Cortex of kidney (tissue), 1 donor: ENCODE measurements at places on chromosomes 16 and 17.

GRCh38 chr17:15236281-15237105, 28.6 kb downstream of the PMP22 start:
- no peak for DNase-seq

DNA sequence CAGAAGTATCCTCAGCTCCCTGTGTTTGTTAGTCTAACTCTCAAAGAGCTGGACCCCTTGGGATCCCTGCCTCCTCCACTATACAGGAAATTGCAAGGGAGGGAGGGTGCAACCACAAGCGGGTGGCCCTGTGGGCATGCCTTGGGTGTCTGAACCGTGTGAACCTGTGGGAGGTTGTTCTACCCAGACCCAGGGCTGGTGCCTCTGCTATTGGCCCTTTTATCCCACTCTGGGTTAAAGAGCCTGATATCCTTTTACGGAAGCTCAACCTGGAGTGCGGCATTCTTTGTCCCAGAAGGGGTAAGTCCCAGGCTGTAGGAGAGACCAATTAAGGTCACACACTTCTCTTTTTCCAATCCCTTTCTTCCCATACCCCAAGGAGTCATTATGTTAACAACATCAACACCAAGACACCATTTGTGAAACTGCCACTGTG, 53.4 kb downstream of the ARSG start:
- DNase-seq, result no peak

GRCh38 chr16:51557670-51558069, 406.6 kb upstream of the SALL1 start:
- DNase-seq, result no peak

DNA sequence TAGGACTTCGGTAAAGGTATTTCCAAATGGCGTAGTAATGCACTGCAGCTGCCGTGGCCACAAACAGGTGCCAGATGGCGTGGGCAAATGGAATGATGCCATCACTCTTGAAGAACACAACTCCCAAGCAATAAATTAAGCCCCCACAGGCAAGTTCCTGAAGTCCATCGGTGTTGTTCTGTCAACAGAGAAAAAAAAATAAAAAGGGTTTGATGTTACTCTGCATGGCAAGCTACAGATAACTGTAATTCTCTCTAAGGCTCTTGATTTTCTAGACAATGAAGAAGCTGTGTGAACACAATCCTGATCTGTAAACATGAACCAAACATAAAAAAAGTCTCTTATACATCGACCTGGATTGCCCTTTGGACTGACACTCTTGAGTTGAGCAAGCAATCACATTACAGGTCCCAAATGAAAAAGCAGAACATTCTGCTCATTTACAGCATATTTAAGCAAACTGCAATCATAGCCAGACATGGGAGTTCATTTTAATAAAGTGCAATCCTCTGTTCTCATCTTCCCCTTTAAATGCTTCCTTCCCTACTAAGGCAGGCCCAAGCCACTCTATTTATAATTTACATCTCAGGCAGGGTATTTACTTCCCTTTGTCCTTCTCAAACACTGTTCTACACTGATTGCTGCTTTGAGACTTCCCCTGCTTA, 27.1 kb downstream of the MMD start:
- DNase-seq, result no peak

DNA sequence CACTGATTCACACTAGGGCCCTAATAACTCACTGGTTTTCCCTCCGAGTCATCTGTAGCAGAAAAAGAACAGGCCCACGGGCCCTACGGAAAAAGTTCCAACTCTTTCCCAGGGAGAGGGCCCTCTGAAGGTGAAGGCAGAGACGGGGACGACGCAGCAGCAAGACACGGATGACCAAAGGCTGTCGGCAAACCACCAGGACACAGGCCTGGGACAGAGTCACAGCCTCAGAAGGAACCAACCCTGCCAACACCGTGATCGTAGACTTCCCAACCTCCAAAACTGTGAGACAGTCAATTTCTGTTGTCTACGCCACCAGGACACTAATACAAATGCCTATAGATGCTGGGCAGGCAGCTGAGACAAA, 5.2 kb upstream of the SPHK1 start:
- DNase-seq, result no peak
